Occipital lobe (tissue), 3 donors: ENCODE measurements at places on chromosomes 2 and 18.

DNA sequence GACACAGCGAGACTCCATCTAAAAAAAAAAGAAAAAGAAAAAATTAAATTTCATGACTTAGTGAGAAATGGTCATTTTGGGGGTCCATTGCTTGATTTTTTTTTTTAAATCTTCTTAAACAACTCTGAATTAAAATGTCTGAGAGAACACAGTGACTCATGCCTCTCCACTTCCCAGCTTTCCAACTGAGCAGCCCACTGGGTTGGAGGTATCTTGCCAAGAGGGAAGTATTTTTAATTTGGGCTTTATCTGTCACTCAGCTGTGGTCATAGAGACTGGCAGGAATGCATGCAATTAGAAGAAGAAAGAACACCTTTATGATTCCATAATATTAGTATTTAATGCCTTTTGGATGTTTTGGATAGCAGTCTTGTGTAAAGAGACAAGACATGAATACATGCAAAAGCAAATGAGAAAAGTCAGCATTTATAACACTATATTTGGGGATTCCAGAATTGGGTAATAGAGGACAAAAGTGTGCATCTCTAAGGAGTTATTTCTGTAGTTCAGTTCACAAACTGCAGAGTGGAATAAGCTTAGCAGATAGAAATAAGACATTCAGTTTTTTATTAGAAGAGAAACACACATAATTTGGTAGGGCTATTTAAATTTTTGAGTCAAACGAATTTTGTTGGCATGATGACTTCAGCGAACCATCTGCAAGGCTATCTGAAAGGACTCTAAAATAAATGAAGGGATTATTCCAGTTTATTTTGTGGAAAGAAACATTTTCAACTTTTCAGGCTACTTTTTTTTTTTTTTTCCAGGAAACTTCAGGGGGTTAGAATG is 254.8 kb downstream of the TGIF1 start:
- DNase-seq, result no peak

DNA sequence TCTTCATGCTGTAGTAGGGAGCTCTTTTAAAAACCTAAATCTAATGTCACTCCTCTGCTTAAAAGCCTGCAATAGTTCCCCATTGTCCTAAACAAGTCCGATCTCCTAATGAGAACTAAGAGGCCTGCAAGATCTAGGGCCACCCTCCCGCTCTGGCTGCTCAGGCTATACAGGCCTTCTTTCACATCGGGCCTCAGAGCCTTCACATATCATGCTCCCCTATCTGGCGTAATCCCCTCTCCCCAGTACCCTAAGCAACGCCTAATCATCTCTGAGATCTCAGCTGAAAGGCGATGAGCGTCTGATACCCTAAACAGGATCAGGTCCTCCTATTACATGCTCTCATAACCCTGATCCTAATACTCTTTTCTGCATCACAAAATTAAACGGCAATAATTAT is 1.9 kb downstream of the MAP4K3 start:
- no peak for DNase-seq

DNA sequence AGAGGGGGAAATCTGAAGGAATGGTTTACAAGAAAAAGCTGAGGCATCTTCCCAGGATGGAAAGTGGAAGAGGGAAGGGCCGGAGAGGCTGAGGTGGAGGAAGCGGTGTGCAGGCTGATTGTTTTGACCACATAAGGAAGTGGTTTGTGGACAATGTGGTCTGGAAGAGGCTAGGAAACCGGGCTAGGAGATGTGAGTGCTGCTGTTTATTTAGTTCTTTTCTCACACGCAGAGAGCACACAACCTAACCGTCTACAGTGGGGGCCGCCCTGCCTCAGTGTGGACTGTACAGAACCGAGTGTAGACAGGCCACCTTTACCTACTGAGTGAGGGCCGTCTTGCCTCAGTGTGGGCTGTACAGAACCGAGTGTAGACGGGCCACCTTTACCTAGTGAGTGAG is 251.7 kb upstream of the PXDN start:
- no peak for DNase-seq

DNA sequence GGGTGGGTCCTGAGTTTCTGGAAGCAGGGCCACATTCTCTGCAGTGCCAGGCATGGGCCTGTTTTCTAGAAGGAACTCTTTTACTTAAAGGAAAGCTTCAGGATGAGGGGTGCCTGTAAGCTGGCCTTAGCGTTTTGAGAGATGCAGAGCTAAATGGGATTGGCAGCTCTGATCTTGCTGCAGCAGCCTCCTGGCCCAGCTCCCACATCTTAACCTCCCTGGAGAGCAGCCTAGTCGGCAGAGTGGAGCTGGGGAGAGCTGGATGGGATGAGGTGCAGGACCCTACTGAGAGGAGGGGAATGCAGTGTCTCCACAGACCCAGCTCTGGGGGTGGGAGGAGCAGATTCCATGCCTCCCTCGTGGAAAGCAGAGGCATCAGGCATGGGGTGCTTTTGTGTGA is 52.0 kb downstream of the TMEM17 start:
- no peak for DNase-seq

GRCh38 chr2:8238521-8239230 is 443.2 kb upstream of the ID2 start:
- DNase-seq, result no peak

- no peak for DNase-seq
Observed at GRCh38 chr18:1150344-1150743, 245.7 kb downstream of the ADCYAP1 start.

GRCh38 chr2:8761529-8762164 is 75.8 kb downstream of the KIDINS220 start:
- DNase-seq, result no peak

GRCh38 chr2:74286725-74287124 is 56.5 kb downstream of the SLC4A5 start:
- no peak for DNase-seq

- DNase-seq, result no peak
Observed at GRCh38 chr2:48578313-48578712, 39.3 kb upstream of the GTF2A1L start.

GRCh38 chr2:3451169-3451568 is 68.2 kb downstream of the ADI1 start:
- no peak for DNase-seq

GRCh38 chr18:79476918-79477571 is 81.3 kb downstream of the NFATC1 start:
- DNase-seq, result no peak

GRCh38 chr2:71609029-71609428 is 155.7 kb downstream of the DYSF start:
- no peak for DNase-seq

DNA sequence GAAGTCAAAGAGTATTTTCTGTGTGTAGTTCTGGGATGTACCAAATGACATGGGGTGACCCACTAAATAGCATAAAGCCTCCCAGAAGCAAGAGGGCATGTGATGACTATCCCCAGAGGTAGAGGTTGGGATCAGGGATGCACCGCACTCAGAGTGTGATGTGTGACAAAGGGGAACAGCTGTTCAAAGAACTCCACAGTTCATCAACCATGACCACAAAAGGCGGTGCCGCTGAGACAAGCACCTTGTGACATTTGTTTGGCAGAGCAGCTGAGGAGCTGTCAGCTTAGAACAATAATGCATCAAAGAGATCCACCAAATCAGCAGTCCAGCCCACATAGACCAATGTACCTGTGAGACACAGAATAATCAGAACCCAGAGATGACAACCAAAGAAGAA is 81.3 kb downstream of the VWC2L start:
- no peak for DNase-seq

GRCh38 chr2:151198645-151199044 is 63.0 kb downstream of the RBM43 start:
- no peak for DNase-seq

- DNase-seq, result no peak
Observed at GRCh38 chr2:3624059-3624794, 29.3 kb downstream of the COLEC11 start.

GRCh38 chr2:104040771-104041170 is 813.1 kb upstream of the POU3F3 start:
- no peak for DNase-seq

- DNase-seq, result no peak
Observed at GRCh38 chr2:60597346-60597745, 43.9 kb upstream of the BCL11A start.

GRCh38 chr2:125169022-125169763 is 1144.1 kb downstream of the CNTNAP5 start:
- DNase-seq, result no peak

- DNase-seq, result no peak
Observed at GRCh38 chr2:46334389-46335271, 37.4 kb downstream of the EPAS1 start.

GRCh38 chr2:237715459-237715947 is 83.1 kb upstream of the RBM44 start:
- no peak for DNase-seq

- DNase-seq, result no peak
Observed at GRCh38 chr2:159053161-159054031, 85.0 kb downstream of the TANC1 start.

DNA sequence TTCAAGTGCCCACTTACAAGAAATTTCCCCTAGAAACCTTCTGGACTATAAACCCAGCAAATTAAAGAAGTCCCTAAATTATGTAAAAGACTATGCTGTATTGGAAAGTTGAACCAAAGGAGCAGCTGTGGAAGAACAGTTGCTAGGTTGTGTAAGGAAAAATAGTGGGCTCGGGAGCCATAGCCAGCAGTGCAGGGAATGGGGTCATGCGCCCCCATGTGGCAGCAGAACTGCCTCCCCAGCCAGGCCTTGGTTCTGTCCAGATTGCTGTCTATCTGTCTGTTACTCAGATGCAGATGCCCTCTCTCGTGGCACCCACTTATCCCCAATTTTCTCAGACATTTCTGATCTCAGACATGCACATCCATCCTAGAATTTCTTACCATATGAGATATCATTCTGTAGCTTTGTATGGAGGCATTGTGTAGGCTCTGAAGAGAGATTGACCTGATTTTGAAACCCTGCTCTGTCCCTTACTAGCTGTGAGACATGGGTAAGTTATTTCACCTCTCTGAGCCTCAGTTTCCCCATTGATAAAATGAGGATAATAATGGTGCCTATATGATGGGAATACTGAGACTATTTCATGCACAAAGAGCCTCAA is 258.3 kb downstream of the SS18 start:
- no peak for DNase-seq

- no peak for DNase-seq
Observed at GRCh38 chr2:83967854-83968253, 491.2 kb downstream of the SUCLG1 start.

DNA sequence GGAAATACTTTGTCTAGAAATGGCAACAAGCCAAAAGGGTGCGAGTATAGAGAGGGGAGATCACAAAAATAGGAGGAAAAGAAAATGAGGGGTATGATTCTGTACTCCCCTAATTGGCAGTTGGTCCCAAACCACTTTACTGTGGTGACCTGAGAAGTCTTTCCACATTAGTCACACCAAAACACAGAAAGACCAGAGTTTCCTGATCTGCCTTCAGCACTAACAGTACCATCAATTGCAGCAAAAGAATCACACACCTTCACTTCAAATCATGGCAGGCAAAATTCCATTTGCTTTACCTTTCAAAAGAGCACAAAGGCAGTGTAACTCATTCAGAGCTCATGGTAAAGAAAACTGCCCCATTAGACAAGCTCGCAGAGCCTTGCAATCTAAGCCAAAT is 86.8 kb downstream of the ALK start:
- no peak for DNase-seq

GRCh38 chr2:98346311-98347236 is at the start of gene CNGA3:
Gene CNGA3 (plus strand): TSS chr2:98346456. CDS start chr2:98369976, 23,520 bp downstream.
- DNase-seq, result no peak

DNA sequence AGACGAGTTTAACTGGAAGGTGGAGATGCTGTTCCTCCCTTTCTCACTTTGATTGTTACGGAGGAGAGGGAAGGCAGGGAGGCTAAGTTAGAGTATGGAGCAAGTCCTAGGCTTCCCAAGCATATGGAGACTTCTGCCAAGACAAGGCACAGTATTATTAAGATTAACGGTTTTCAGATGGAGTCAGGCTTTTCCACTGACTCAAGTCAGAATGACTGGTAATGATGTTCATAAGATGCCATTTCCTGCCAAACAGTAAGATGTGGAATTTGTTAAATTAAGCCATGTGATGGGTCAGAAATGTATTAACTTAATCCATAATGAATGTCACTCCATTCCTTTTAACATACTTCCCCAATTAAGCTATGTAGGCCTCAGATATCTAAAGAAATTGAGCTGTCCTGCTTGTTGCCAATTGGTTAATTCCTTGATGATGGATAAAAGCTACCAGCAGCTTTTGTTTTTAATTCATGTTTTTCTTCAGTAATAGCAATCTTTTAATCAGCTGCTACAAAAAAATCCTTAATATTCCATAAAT is 383.7 kb downstream of the ZNF521 start:
- DNase-seq, result no peak

DNA sequence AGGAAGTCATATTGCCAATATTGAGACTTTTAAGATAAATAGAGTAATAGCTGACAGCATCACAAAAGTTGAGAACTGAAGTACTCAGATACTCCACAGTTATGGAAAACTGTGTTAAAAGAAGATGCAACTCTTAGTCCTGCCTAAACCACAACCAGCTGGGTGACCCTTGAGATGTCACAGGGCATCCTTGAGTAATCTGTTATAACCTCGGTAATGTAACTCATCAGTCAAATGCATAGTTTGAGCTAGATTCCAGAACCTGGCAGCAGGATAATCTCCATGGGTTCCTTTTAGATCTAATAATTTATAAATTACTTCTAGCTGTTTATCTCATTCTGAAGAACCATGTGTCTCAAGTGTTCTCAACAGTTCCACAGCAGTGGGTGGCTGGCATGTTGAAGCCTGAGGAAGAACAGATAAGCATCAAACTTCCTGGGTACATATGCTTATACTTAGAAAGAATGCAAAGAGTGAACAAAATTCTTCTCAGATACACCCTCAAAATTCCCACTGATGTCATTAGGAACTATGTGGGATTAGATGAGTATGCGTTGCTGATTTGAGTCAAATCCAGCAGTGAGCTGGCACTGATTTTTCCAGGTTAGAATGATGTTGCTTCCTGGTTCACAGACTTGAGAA is 304.1 kb upstream of the ERBB4 start:
- DNase-seq, result no peak

DNA sequence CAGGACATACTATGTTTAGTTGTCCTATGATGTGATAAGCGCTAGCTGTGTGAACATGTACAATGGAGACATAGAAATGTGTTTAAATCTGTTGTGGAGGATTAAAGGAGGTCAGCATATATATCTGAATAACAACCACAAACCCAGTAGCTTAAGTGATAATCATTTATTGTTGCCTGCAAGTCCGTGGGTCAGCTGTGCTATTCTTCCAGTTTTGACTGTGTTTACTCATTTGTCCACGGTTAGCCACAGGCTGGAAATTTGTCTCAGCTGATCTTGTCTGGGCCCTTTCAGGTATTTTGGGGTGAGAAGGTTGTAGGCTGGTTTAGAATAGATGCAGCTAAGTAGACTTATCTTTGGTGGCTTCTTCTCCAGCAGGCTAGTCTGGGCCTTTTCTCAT is 110.4 kb downstream of the PARD3B start:
- DNase-seq, result no peak

DNA sequence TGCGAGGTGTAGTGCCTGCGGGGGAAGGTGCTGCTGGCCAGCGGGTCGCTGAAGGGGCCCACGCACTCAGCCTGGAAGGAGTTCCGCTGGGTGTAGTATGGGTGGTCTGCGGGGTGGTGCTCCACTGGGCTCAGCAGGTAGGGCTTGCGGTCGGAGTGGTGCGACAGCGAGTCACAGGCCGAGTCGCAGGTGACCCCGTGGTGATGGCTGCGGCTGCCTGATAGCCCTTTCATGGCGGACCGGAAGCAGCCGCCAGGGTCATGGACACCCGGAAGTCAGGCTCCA is 429.8 kb downstream of the TGIF1 start:
- no peak for DNase-seq
